ENCODE measurements at places on chromosomes 1 and 21.
A peak's percentile ranks its signal among the peaks of the same experiment; 100 is the strongest.

DNA sequence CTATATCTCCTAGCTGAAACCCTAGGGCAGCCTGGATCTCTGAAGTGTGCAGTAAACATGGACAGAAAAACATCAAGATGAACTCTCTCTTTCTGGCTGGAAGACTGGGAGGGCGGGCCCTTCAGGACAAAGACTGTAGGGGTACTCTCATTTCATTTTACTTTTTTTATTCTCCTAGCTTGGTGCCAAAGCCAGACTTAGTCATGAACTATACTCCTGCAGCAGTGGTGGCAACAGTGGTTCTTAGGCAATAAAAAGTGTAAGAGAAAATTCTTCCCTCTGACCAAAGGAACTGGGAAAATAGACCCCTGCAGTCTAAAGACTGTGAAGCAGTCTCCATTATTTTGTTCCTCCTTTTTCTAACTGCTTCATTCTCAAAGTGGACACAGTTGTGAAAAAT, 213.8 kb upstream of the JUN start:
- DNase-seq, result no peak

DNA sequence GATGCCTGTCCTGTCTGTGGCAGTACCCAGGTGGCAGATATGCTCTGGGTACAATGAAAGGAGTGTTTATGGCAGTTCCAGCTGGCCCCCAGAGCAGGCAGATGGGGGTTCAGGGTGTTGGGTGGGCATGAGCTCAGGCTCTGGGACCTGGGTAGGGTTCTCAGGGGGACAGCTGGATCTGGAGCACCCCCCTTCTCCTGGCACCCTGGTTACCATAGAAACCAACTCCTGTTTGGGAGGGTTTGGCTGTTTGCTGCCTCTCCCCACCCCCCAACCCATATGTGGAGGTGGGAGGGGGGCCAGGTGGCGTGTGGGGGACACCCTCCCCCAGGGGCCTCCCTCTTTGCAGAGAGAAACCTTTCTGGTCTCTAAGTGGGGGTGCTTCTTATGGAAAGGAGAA, 7.1 kb downstream of the FOXO6 start:
- no peak for DNase-seq

- no peak for DNase-seq
These were observed 175.8 kb downstream of the TYW3 start for GRCh38 chr1:74908797-74909196.

GRCh38 chr1:202283379-202283844, 58.3 kb downstream of the UBE2T start:
- peak; percentile 99 for DNase-seq

- no peak for DNase-seq
These were observed 21.5 kb upstream of the LEFTY2 start for GRCh38 chr1:225962440-225962975.

Measured in NCI-H187 (cell line).